Stimulated activated CD4-positive, alpha-beta T cell treated with anti-CD3 and anti-CD28 coated beads, Interleukin-12 subunit alpha, Interleukin-12 subunit beta, amount 100 ng/mL, for 4 hours (primary cell): ENCODE measurements at places on chromosomes 3 and 15.

GRCh38 chr15:70597056-70597603, 166.2 kb downstream of the UACA start:
- DNase-seq: no peak

- DNase-seq: no peak
These were observed 22.5 kb downstream of the C3orf80 start for GRCh38 chr3:160247766-160248165.

GRCh38 chr3:10493202-10493589, 12.2 kb downstream of the ATP2B2 start:
- DNase-seq: no peak

- peak; percentile 45 for DNase-seq
These were observed 100.0 kb upstream of the IGF1R start for GRCh38 chr15:98548139-98548971.

DNA sequence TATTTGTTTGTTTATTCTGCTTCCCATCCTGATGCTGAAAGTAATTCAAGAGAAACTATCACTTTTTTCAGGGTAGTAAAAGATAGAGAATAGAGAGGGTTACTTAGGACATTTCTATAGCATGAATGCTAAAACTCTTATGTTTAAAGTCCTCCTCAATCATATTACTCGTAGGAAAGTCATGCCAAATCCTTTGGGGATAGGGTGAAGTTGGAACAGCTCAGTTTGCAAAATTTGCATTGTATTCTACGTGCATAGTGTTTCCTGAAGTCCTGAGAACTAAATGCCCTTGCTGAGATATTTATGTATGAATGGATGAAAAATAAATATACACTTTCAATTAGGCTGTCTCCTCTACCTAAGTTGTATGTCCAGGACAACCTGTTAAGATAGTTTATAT, 14.6 kb downstream of the PLSCR5 start:
- DNase-seq: no peak

DNA sequence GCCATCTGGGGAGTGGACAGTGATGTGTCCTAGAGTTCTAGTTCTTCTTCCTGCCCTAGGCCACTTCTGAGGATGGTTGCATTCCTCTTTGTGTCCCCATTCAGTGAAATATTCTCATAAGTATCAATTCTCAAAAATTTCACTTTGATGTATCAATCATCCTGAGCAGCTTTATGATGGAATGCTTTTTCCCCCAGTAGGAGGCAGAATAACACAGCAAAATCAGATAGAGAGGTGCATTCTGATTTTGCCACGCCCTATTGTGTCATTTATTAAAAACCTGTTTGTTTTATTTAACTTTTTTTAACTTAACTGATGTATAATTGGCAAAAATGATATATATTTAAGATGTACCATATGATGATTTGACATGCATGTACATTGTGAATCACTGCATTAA, 656.0 kb upstream of the GRM7 start:
- DNase-seq: no peak

GRCh38 chr3:452221-452620, 255.7 kb downstream of the CHL1 start:
- no peak for DNase-seq

- no peak for DNase-seq
These were observed 29.9 kb downstream of the CEP152 start for GRCh38 chr15:48781017-48781416.

- DNase-seq: no peak
These were observed 2.7 kb downstream of the TATDN2 start for GRCh38 chr3:10251006-10251405.

DNA sequence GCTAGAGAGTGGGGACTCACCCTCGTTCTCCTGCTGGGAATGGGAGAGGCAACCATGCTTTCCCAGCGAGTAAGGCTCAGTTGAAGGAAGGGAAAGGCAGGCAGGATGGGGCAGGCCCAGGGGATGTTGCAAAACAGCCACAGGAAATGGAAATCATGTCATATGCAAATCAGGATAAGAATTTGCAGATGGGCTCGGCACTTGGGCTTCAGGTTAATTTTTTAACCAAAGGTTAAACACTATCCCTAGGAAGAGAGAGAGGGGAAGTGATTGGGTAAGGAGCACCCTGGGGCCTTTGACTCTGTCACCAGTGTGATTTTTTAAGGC, 14.6 kb upstream of the PLA2G4E start:
- DNase-seq: no peak

GRCh38 chr15:88745696-88746095, 57.5 kb upstream of the ACAN start:
- no peak for DNase-seq

- DNase-seq: no peak
These were observed 23.0 kb downstream of the NEO1 start for GRCh38 chr15:73075160-73075859.
